Motor neuron (in vitro differentiated cells): ENCODE measurements at places on chromosomes 7 and 10.
A peak's percentile ranks its signal among the peaks of the same experiment; 100 is the strongest.

DNA sequence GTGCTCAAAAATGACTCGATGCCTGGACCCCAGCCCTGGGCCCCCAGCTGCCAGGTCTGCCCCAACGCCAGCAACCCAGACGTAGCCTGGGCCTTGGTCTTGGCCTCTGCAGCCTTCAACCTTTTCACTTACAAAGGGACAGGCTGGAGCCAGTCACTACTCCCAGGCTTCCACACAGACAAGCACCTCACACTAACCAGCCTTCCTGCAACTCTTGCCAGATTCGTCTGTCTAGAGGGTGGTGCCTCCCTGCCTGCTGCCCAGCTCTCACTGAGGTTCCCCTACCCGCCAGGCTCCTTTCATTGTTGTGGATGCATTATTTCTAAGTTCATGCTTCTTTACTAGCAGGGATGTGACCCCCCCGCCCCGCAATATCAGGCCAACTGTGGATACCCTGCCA, 56.3 kb downstream of the NUDCD3 start:
- ATAC-seq = no peak

DNA sequence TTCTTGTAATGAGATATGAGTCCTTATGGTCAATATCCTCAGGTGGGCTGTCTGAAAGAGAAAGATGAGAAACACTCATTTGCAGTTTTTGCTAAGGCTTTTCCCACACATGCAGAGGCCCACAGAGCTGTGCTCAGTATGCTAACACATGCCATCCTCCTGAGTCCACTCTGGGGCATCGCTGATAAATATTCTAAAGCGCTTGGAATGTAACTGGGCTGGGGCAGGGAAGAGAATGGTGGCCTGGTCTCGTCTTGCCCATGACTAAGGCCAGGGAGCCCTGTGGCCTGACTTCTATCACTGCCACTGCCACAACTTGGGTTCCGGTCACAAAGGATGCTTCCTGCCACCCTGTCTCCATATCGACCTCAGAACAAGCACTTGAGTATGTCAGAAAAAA, 199.7 kb upstream of the FRMD4A start:
- ATAC-seq = peak; percentile 30

GRCh38 chr10:62724465-62724864, 80.1 kb upstream of the ADO start:
- ATAC-seq = no peak

- ATAC-seq = no peak
Observed at GRCh38 chr7:1078519-1078918, 9.4 kb upstream of the GPER1 start.

GRCh38 chr7:82249979-82250378, 193.6 kb downstream of the CACNA2D1 start:
- no peak for ATAC-seq

DNA sequence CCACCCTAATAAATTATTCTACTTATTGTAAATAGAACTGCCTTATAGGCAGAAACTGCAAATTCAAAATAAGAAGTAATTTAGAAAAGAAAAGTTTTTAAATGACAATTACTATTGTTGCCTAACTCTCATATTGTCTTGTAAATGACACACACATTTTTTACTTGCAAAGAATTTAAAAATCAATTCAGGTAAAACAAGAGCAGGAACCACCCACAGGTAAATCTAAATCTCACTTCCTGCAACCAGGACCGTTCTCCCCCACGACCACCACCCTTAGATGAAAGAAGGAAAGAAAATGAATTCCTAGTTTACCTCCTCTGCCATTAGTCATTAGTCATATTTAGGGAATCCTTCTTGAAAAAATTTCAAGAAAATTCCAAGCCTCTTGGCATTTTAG, 4.8 kb upstream of the AASS start:
- no peak for ATAC-seq
